NCI-H1694 (cell line): ENCODE measurements at places on chromosomes 12 and 14.

DNA sequence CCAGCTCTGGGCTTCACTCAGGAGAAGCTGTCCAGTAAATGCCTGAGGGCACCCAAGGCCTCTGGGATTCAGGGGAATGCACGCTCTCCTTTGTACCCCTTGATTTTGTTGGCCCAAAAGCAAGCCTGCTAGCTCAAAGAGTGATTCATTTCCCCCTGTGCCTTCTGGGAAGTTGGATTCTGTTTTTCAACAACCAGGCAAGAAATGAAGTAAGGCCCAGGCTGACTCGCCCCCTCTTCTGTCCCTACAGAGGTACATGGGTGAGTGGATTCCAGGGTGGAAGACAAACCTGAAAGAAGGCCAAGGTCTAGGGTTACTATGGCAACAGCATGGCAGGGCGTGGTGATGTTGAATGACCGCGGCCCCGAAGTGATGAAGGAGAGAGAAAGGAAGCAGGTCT is 9.3 kb upstream of the SERPINA5 start:
- DNase-seq = no peak

DNA sequence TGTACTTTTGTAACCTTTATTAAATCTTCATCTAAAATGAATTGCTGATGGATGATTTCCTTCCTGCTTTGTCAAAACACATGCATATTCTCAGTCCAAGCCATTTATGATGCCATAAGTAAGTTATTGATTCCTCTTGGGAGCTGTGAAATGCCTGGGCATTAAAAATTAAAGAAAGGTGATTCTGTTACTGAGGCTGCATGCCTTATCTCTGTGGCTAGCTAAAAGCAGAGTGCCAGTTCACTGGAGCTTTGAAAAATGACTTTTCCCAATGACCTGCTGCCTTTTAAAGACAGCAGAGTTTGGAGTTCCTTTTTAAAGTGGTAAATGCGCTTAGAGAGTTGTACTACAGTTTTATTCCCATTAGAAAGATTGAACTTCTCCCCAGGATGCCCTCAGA is 152.1 kb downstream of the TMTC2 start:
- no peak for DNase-seq

GRCh38 chr12:27951898-27952297 is 20.6 kb downstream of the PTHLH start:
- DNase-seq = no peak

DNA sequence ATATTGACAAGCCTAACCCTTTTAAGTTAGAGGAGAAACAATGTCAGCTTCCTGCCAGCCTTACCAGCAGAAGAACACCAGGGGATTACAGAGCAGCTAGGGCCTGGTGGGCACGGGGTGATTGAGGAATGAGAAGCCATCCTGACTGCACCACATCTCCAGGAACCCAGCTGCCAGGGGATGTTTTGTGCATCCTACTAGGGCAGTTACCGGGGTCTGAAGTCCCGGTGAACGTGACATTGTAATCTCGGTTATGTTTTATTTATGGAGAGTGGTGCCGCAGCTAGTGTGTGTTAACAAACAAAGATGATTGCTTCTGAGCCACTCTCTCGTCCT is 115.9 kb downstream of the BCL11B start:
- DNase-seq = no peak

GRCh38 chr12:122841544-122842321 is 6.5 kb downstream of the HIP1R start:
- no peak for DNase-seq

- DNase-seq = no peak
Measured at GRCh38 chr14:36820901-36821300, 159.2 kb downstream of the PAX9 start.

DNA sequence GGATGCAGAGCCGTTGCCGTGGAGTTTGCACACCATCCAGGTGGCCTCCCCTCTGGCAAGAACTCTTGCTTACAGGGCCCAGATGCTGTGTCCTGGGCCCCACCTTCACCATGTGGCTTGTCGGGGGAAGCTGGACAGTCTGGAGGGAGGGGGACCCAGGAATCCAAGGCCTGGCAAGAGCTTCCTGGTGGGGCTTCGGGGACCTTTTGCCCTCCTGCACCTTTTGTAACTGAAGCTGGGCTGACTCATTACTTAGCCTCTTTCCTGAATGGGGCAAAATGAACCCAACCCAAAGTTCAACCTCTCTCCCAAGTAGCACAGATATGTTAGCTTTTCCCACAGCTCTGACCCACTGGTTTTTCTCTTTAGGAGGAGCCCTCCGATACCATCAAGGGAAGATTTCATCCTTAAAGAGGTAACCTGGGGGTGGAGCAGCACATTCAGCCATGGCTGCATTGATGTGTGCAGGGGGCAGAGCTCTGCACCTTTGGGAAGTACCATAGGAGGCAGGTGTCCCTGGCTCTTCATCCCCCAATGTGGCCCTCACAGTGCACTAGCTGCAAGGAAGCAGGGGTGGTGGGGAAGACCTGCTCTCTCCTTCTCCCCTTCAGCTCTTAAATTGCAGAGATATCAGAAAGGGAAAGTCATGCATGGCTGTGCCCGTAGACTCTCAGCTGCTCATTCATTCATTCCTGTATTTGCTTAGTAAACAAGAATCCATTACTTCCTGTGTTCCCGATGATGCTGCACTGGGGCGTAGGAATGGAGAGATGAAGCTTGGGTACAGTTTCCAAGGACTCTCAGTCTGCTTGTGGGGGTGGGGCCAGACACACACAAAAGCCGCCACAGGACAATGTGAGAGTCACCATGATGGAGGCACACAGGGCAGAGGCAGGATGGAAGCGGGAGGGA is 13.0 kb downstream of the MVK start:
- DNase-seq = no peak

DNA sequence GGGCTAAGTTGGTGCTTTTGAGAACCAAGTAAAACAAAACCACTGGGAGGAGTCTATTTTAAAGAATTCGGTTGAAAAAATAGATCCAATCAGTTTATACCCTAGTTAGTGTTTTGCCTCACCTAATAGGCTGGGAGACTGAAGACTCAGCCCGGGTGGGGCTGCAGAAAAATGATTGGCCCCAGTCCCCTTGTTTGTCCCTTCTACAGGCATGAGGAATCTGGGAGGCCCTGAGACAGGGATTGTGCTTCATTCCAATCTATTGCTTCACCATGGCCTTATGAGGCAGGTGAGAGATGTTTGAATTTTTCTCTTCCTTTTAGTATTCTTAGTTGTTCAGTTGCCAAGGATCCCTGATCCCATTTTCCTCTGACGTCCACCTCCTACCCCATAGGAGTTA is 1.8 kb upstream of the RAB5B start:
- no peak for DNase-seq

- no peak for DNase-seq
Measured at GRCh38 chr14:68269136-68269927, 449.8 kb downstream of the RAD51B start.

- no peak for DNase-seq
Measured at GRCh38 chr12:50514526-50515276, 9.9 kb downstream of the DIP2B start.

DNA sequence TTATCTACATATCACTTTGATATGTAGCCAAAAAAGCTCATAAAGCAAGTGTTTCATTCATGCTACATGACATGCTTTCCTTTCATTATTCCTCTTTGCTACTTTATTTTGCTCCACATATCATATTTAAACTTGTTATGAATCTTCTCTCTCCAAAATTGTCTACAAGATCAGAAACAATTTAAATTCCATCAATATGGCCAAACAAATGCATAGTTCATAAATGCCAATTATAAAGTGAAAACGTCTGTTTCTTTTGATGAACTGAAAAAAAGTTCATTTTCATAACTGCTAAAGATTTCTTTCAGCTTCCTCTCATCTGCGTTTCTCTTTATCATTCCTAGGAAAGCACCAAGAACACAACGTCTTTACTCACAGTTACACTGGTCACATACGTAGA is 22.8 kb downstream of the USP44 start:
- DNase-seq = no peak

DNA sequence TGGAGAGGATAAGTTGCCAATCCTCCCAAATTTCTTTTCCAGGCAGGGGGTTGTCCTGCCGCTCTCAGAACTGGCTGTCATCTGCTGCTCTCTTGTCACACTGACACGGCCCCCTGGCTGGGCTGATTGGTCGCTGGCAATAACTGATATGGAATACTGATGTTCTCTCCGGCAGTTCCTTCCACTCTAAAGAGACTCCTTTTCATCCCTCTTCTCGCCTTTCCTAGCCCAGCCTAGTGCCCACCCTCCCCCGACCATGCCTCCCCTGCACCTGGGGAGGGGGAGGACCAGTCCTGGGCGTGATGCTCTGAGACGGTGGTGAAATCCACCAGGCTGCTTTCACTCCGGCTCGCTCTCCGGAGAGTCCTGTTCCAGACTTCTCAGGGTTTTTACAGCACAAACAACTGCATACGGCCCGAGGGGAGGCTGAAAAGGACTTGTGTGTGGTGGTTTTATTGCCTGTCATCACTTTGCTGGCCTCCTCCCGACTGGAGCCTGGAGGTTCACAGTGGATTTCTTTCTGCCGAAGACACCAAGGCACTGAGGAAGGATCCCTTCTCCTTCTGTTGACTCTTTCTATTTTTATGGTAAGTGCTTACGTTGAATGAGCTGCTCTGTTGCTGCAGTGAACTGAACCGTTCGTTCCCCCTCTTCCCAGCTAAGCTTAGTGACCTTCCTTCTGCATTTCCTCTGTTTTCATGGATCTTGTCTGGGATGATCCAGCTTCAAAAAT is at the start of gene ANO4:
ANO4 (plus strand) TSS at position 336 of the 733 bp plus-strand sequence. CDS start 107,010 bp downstream, outside the sequence.
- DNase-seq = no peak

GRCh38 chr12:4486980-4487379 is 41.4 kb upstream of the FGF6 start:
- no peak for DNase-seq

- no peak for DNase-seq
Measured at GRCh38 chr12:110548678-110549077, 34.4 kb downstream of the PPTC7 start.

DNA sequence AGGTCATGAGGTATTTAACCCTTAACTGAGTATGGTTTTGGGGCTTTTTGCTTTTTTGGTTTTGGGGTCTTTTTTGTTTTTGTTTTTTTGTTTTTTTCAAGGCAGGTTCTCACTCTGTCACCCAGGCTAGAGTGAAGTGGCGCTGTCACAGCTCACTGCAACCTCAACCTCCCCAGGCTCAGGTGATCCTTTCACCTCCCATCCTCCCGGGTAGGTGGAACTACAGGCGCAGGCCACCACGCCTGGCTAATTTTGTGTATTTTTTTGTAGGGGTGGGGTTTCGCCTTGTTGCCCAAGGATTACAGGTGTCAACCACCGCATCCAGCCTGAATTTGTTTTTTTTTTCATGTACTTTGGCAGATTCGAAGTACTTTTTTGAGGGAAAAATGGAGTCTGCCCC is 19.9 kb downstream of the RAP1B start:
- no peak for DNase-seq

DNA sequence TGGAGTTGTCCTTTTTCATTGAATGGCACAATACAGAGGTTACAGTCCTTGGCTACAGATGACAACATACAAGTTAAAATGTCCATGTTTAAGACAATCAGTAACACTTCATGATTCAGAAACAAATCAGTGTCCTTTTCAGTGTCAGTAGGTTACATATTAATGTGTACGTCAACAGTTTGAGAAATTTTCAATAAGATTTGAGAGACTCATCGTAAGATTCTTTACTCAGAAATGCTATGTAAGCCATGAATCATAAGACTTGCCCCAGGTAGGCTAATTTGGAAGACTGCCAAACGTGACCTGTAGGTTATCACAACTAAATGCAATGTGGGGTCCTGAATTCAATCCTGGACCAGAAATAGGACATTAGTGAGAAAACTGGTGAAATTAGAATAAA is 3.5 kb downstream of the RDH12 start:
- no peak for DNase-seq

DNA sequence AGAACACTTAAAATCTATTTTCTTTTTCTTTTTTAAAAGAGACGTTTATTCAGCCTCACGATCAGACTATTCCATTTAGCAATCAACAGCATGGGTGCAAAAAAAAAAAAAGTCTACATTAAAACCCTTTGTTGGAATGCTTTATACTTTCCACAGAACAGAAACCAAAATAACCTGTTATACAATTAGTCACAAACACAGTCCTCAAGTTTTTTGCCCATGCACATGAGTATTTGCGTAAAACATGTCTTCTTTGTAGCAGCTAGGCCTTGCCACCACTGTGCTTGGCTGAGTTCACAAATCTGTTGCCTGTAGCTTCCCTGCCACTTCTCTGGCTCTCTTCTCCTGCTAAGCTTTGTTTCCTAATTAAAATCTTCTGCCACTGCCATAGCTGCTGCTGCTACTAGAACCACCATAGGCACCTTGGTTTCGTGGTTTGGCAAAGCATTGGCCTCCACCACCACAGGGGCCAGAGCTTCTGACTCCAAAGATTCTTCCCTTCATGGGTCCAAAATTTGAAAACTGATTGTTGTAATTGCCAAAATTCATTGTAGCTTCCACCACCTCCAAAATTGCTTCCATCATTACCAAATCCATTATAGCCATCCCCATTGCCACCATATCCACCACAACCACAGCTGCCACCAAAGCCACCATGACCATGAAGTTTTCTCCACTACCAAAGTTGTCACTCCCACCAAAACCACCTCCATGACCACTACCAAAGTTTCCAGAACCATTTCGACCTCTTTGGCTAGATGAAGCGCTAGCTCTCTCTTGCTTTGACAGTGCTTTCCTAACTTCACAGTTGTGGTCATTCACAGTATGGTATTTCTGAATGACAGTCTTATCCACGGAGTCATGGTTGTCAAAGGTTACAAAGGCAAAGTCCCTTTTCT is 38.1 kb downstream of the KLRG1 start:
- DNase-seq = no peak

DNA sequence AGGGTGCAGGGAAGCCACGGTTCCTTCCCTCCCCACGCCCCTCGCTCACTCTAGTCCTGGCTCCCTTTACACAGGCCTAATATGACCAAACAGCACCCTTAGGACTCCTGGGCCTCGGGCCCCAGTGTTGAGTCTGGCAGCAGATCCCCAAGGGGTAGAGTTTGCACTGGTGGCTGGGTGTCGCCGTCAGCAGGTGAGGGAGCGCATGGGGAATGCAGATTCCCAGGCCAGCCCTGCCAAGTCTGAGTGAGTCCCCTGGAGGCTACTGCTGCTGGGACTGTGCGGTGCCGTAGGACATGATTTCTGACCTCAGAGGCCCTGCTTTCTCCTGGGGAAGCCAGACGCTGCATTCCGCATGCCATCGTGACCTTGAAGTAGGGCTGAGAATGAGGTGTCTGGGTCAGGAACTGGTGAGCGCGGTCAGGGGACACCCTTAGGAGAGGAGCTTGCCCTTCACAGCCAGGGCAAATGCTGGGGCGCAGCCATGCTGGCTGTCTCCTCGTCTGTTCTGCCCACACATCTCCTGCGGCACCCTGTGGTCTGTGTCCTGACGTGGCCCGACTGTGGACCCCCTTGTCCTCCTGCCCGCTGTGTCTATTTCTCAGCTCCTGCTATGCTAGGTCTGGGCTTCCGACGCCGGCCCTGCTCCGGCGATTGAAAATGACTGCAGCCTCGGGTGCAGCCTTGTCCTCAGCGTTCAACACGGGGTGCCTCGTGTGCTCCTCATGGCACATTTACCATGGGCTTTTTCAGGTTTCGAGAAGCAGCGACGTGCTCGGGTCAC is 37.6 kb upstream of the PRMT8 start:
- DNase-seq = no peak

GRCh38 chr12:64544371-64545080 is 65.8 kb upstream of the RASSF3 start:
- DNase-seq = no peak

- DNase-seq = no peak
Measured at GRCh38 chr12:132500856-132501180, 10.9 kb downstream of the FBRSL1 start.
